ENCODE measurements at places on chromosomes 1 and 21.

DNA sequence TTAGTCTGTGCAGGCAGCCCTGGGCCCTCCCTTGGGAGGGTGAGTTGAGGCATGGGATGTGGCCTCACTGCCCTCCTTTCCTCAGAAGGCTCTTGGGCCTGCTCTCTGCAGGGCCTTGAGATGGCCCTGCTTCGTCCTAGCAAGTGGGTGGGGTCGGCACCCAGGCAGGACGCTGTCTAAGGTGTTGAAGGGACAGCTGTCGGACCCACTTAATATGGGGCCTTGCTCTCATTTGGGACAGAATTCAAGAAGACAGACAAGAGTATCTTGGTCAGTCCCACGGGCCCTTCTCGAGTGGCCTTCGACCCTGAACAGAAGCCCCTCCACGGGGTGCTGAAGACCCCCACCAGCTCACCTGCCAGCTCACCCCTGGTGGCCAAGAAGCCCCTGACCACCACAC, 26.0 kb upstream of the PDXK start:
- no peak for DNase-seq

- DNase-seq: no peak
Measured at GRCh38 chr1:157311730-157312081, 173.5 kb upstream of the ETV3 start.

DNA sequence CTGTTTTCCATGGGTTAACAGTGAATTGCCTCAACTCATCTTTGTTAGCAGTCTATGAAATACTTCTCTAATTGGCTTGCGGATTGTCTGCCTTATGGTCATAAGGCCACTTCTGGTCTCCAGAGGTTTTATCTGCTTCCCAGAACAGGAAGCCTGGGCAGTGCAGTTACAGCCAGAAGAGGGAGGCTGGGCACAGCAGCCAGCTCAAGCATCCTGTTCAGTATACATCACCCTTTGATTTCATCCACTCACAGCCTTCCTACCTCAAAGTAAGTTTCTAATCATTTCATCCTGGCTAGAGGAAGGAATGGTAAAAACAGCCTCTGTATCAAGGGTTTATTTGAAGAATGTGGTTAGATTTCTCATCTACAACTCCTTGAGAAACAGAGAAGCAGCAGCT, 311.5 kb upstream of the DEPDC1 start:
- DNase-seq: no peak

- DNase-seq: no peak
Measured at GRCh38 chr1:109801791-109802135, 38.0 kb upstream of the EPS8L3 start.

DNA sequence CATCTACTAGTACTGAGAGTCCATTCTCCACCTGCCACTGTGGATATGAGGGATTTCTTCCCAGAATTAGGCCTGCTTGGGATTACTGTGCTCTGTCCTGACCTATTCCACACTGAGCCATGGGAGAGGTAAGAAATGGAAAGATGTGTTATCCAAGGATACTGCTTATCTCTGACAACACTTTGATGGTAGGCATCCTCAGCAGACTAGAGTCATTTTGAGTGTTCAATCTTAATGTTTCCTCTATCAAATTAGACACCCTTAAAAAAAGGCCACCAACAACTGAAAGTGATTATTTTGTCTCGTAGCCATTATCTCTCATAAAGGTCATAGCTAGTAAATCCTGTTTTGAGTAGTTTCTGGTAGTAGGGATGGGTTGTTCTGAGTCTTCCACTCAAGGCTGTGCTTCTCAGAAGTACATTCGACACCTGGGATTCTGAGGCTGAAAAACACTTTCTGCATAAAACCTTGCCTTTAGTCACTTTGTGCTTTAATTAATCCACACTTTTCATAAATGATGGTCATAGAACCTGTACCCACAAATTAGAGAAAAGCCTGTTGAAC, 8.8 kb downstream of the ATPAF1 start:
- no peak for DNase-seq

- no peak for DNase-seq
Measured at GRCh38 chr21:43933199-43933598, 68.2 kb downstream of the AGPAT3 start.

DNA sequence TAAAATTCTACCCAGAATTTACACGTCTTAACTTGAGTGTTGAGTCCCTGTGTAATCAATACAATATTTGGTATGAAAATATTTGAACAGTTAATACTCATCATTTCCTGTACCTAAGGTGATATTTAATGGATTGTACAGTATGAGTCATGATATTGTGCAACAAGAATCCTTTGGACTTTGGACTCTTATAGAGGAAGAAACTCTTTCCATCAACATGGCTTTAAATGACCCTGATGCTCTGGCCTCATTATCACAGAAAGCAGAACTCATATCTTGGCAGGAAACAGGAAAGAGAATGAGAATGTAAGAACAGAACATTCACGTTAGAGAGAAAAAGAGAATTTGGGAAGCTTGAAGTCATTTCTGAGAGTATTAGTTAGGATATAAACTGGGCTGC, 168.8 kb upstream of the B3GALT2 start:
- no peak for DNase-seq

GRCh38 chr1:226406401-226406881, 1.5 kb downstream of the PARP1 start:
- DNase-seq: peak; percentile 27

GRCh38 chr1:208145167-208145566, 99.0 kb downstream of the PLXNA2 start:
- no peak for DNase-seq

DNA sequence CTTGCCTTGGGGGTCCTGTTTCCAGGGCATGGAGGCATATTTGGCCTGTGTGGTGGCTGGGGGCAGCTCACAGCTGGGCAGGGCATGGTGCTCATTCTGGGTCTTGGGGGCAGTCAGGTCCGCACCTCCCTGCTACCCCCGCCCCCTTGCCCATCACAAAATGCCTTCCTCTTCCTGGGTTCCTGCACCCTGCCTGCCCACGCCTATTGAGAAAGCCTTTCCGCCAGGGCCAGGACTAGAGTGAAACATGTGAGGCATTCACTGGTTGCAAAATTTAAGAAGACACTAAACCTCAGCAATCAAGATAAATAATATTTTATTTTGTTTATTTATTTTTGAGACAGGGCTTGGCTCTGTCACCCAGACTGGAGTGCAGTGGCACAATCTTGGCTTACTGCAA, 19.7 kb downstream of the PTAFR start:
- no peak for DNase-seq

GRCh38 chr1:238331557-238331956, 440.8 kb upstream of the ZP4 start:
- DNase-seq: no peak

GRCh38 chr1:69455718-69456117, 112.0 kb upstream of the LRRC7 start:
- no peak for DNase-seq

GRCh38 chr1:71019233-71019969, 28.2 kb downstream of the PTGER3 start:
- no peak for DNase-seq
